Dermis blood vessel endothelial cell (primary cell): ENCODE measurements at places on chromosomes 7 and 10. TPM values are rescaled to one million over a fixed set of nuclear protein-coding genes. Genes with fewer than 3 reads are reported as not detected.

DNA sequence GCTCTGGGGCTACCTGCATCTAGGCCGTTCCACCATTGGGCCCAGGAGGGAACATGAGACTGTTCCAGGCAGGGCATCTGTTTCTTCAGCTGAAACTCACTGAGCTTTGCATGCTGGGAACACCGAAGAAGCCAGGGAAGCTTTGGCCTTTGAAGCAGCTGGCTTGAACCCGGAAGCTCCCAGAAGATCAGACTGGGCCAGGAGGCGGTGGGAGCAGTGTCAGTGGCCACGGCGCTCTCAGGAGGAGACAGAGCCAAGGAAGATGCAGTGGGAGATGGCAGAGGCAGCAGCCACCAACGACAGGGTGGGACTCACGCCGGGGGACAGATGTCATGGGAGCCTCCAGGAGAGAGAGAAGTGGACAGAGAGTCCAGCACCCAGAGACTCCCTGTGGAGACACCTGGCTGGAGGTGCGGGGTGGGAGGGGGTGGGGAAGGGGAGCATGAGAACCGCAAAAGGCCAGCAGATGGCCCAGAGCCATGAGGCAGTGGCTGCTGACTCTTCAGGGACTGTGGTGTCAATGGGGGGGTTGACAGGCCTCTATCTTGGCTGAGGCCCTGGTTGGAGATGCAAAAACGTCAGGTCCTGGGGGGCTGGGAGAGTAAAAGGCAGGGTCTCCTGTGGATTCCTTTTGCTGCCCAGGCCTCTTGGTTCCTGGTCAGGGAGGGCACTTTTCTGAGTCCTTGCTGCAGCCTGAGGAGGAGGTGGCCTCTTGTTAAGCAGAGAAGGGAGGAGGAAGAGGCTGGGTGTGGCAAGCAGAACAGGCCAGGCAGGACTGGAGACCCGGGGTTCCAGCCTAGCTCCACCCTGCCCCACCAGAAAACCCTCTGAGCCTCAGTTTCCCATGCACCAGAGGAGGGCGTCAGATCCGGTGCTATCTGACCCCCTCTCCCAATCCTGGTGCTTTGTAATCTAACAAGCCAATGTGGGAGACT is 6.3 kb upstream of the AQP1 start:
- DNase-seq: no peak

The EBF3 gene
- total RNA-seq: 6.5 and 22.5 TPM in 2 replicates

GRCh38 chr10:19431622-19432351 is 383.2 kb downstream of the MALRD1 start:
- no peak for DNase-seq

DNA sequence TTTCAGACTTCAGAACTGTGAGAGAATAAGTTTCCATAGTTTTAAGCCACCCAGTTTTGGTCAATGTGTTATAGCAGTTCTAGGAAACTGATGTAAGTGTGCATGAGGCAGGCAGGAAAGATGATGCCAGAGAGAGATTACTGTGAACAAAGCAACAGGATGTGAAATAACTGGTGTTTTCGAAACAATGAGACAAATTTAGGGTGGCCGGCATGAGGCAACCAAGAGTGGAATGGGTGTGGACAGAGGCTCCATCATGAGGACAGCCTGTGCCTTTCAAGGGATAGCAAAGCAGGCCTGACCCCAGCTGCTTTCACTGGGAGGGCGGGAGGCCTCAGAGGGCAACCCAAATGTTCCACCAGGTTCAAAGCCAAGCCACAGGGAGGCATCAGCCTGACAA is 67.3 kb upstream of the UCN3 start:
- peak; percentile 64 for DNase-seq

GRCh38 chr10:103811463-103811862 is 43.9 kb downstream of the SH3PXD2A start:
- peak; percentile 30 for DNase-seq

The INMT gene
- 0.05 TPM in 1 of 2 replicates, not detected in the other for total RNA-seq

DNA sequence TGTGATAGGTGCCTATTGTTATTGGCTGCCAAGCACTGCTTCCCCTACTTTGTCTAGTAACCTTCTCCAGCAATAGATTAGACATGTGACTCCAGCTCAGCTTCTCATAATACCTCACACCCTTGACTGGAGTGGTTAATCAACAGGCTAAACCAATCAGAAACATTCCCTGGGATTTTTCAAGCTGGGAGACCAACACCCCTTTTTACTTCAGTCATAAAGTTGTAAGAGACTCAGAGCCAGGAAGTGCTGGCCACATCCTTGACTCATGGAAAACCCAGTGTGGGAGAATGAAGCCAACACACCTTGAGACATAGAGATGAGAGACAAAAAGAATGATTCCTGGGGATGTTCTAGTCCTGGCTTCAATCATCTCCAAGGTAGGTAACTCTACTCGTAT is 62.6 kb upstream of the HECTD2 start:
- no peak for DNase-seq

DNA sequence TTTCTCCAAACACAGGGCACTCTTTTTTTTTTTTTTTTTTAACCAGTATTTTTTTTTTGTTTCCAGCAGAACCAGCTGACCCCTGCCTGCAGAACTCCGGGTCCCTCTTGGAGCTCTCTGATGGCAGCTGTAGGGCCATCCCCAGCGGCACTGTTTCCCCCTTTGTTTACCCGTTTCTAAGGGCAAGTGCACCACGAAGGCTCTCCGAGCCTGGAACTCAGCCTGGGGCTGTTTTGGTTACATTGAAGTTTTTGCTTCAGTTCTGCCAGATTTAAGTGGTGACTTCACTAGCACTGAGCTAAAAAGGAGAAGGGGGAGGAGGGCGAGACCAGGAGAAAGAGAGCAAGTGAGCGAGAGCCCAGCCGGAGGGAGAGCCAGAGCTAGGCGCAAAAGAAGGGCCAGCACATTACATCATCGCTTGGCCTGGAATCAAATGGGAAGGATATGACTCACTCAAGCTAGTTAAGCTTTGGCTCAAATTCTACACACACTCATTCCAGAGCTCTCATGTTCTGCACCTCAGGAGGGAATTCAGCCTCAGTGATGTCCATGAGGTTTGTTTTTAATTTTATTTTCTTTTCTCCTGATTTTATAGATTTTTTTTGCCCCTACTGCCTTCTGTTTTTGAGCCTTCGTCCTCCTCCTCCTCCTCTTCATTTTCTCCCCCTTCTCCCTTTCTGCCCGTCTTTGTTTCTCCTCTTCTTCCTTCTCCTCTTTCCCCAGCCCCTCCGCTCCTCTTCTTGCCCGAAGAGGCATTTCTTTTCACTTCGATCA is 272.3 kb downstream of the TRIL start:
- peak; percentile 98 for DNase-seq

- no peak for DNase-seq
Measured at GRCh38 chr7:70587739-70588138, 544.2 kb upstream of the GALNT17 start.

DNA sequence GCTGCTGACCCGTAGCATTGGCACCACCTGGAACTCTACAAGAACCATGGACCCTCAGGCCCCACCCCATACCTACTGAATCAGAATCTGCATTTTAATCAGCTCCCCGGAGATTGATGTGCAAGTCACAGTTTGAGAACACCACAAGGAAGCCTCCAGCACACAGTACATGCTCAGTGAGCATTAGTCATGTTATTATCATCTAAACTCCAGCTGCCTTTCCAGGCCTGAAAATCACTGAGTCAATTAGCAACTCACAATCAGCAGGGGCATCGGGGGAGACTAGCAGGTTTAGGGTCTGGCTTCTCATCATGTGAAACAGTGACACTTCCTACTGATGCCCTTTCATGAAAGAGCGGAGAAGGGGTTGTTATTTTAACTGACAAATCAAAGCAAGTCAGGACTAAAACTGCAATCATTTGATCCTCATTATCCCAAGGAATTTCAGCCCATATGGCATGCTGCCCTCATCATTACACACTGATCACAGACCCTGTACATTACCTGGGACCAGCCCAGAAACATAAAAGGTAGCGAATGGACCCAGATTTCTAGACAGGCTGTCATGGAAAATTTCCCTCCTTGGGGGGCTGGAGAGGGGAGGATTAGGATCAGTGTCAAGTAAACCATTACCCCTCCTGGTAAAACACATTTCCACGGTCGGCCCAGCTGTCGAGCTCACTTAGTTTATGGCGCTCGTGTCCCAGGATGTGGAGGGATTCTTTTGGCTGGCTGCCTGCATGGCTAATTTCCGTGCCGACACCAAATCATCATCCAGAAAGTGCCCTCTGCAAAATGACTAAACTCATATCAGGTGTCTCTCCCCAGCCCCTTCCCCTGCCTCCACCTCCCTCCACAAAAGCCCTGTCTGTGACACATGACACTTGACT is 122.8 kb downstream of the PRLHR start:
- DNase-seq: no peak

The ADAM12 gene
- 0.28 and 0.68 TPM in 2 replicates for total RNA-seq

DNA sequence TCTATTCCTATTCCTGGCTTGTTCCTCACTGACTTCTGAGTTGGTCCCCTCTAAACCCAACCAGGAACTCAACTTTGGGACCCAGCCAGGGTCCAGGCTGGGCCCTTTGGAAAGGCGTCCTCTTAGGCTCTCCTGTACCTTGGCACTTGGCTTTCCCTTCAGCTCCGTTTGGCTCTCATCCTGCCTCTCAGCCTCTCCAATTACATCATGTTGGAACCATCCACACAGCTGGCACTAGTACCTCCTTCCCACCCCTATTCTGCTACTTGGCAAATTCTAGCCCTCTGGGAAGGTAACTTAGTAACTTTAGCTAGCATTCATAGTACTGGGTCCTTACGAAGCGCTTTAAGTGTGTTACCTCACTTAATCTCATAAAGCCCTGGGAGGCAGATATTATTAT is 205.3 kb upstream of the HABP2 start:
- DNase-seq: no peak

The MYL10 gene
- not detected in 2 replicates for total RNA-seq
